ENCODE measurements at places on chromosomes 11 and 22.

GRCh38 chr22:41696703-41697102 is 2.6 kb upstream of the MEI1 start:
- DNase-seq = no peak

- DNase-seq = no peak
These were observed 10.2 kb upstream of the POU2F3 start for GRCh38 chr11:120229451-120230424.

DNA sequence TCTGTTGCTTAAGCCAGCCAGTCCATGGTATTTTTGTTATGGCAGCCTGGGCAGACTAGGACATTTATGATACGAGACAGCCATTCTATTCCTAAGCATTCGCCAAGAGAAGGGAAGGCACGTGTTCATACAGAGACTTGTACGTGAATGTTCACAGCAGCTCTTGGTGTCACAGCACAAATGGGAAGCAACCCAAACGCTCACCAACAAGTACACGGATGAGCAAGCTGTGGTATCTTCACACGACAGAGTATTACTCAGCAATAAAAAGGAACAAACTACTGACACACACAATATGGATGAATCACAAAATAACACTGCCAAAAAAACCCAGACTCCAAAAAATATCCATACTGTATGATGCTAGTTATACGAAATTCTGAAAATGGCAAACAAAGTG is 85.1 kb downstream of the PHF21B start:
- DNase-seq = no peak

DNA sequence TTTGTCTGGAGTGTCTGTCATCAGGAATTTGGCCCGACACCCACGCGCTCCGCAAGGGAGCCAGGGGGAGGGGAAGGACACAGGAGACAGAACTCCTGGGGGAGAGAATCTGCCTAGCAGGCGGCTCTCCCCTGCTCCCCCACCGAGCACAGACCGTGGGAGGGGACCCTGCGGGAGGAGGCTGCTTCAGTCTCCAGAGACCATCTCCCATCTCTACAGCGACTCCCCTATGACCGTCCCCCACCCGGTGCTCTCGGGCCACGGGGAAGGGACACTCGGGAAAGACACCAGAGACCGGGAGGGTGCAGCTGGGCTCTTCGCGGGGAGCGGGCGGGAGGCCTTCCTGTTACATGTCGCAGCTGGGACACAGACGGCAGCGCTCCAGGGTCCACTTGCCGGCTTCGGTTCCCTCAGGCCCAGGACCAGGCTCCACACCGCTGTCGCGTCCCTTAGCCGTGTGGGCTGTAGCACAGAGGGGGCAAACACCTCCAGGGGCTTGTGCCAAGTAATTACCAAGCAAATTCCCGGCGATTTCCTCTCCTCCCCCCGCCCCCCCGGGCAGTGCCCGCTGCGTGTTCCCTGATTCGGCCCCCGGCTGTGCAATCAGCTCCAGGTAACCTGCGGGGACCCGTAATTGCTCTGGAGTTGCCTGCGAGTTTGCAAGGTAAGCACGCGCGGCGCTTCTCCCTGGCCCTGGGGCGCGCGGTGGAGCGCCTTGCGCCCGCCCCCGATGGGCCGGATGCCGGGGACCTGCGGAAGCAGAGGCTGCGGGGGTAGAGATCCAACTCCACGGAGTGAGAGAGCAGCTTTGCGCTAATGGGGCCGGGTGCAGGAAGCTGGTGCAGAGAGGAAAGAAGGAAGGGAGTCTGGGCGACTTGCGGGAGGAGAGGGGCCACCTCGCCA is 155.1 kb upstream of the CADM1 start:
- no peak for DNase-seq

GRCh38 chr11:44083433-44083832 is 12.0 kb upstream of the EXT2 start:
- no peak for DNase-seq

DNA sequence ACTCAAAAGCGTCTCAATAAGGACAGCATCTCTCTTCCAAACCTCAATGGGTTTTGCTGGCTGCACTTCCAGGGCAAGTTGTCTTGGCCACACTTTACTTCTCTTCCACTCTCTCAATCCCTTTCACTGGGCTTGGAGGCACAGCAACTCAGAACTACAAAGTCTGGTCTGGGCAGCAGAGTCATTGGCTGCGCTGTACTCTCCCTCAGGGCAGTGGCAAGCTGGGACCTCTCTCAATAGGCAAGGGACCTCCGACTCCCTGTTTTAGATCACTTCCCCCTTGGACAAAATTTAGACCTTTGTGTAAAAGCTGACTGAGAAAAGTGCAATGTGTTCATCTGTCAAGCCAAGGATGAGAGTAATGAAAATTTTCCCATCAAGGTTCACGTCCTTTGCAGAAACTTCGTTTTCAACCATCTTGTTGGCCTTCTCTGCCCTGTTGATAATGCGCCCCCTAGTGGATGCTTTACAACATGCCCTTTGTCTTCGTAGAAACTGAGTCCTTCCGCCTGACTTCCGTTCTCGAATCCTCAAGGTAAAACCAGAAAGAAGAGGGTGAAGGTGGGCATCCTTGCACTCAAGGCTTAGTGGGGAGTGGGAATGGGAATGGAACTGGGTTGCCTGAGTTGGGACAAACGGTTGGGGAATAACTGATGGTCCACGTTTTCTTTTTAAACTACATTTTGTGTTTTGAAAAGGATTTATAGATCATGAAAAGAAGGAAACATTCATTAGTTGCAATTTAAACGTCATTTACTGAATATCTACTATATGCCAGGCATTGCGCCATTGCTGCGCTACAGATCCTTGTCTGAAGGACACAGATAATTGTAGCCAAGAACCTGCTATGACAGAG is 99.1 kb downstream of the CD44 start:
- peak; percentile 7 for DNase-seq

- no peak for DNase-seq
These were observed 94.9 kb upstream of the ALX4 start for GRCh38 chr11:44404736-44405395.

- DNase-seq = no peak
These were observed 106.6 kb upstream of the PARVA start for GRCh38 chr11:12270817-12271216.

GRCh38 chr11:114215871-114216795 is 80.1 kb upstream of the NNMT start:
- DNase-seq = no peak

GRCh38 chr11:114846416-114846791 is 168.1 kb downstream of the NXPE2 start:
- peak; percentile 55 for DNase-seq

DNA sequence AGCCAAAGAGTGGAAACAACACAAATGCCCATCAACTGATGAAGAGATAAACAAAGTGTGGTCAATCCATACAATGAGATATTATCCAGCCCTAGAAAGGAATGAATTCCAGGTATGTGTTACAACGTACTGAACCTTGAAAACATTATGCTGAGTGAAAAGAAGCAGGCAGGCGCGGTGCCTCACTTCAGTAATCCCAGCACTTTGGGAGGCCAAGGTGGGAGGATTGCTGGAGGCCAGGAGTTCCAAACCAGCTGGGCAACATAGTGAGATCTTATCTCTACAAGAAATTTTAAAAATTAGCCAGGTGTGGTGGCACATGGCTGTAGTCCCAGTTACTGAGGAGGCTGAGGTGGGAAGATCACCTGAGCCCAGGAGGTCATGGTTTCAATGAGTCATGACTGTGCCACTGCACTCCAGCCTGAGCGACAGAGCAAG is 24.6 kb upstream of the TESMIN start:
- DNase-seq = no peak

- DNase-seq = no peak
These were observed 28.3 kb downstream of the TSPAN18 start for GRCh38 chr11:44754876-44755555.

DNA sequence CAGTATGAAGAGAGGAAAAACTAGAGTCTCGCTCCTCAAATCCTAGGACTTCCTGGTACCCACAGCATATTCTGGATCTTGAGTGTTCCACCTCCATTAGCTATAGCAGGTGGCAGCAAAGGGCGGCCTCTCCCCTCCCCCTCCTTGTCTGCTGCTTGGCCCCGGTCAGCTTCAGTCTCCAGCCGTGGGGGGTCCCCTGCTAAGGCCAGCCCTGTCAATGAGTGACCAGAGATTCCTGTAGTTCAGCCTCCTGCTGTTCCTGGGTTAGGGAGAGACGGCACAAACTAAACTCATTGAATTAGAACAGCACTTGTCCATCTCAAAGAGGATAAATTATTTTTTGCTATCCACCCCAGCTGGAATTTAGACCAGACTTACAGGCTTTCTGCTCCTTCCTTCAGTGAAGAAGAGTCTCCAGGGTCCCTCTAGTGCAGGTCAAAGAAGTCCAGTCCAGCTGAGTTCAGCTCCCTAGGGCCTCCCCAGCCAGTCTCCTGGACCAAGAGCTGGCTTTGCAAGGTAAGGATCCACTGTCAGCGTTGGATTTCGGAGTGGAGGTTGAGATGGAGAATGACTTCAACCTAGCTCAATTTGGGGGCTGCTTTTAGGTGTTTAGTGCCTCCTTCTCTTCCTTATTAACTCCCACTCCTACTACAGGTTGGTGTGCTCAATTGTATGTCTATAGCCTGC is 1.1 kb upstream of the PHLDB1 start:
- no peak for DNase-seq

- DNase-seq = no peak
These were observed 1.5 kb downstream of the TCF20 start for GRCh38 chr22:42268852-42269410.

- peak; percentile 19 for DNase-seq
These were observed 451.2 kb downstream of the INSC start for GRCh38 chr11:15565880-15566279.

- DNase-seq = no peak
These were observed 29.0 kb upstream of the API5 start for GRCh38 chr11:43282607-43283440.

All from NCI-H1694 treated with DMSO at 0.1 percent for 48 hours (cell line).